ENCODE measurements at places on chromosomes 11 and 22.

DNA sequence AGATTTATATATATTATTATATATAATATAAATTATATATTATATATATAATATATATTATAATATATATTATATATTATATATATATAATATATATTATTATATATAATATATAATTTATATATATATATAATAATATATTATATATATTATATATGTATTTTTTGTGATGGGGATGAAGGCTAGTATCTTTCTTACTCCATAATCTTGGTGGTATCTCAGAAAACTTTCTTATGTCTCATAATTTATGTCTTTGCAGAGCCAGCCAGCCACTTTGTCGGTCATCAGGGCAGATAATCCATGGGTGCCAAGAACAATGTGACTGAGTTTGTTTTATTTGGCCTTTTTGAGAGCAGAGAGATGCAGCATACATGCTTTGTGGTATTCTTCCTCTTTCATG lies at the start of gene OR4S1:
Gene OR4S1 (plus strand): TSS at position 301 of the 400 bp plus-strand sequence. CDS start 0 bp downstream, at position 301.
- DNase-seq: no peak

GRCh38 chr11:64890522-64890939 lies 12.1 kb upstream of the EHD1 start:
- no peak for DNase-seq

- DNase-seq: no peak
These were observed 44.1 kb upstream of the TP53I11 start for GRCh38 chr11:44994753-44995152.

- DNase-seq: no peak
These were observed 186.4 kb upstream of the MTMR2 start for GRCh38 chr11:96110302-96110701.

- no peak for DNase-seq
These were observed 69.1 kb downstream of the C11orf87 start for GRCh38 chr11:109490953-109491635.

- no peak for DNase-seq
These were observed 676.8 kb downstream of the OPCML start for GRCh38 chr11:132855516-132855915.

GRCh38 chr11:132095230-132096131 lies 725.1 kb downstream of the NTM start:
- DNase-seq: no peak

DNA sequence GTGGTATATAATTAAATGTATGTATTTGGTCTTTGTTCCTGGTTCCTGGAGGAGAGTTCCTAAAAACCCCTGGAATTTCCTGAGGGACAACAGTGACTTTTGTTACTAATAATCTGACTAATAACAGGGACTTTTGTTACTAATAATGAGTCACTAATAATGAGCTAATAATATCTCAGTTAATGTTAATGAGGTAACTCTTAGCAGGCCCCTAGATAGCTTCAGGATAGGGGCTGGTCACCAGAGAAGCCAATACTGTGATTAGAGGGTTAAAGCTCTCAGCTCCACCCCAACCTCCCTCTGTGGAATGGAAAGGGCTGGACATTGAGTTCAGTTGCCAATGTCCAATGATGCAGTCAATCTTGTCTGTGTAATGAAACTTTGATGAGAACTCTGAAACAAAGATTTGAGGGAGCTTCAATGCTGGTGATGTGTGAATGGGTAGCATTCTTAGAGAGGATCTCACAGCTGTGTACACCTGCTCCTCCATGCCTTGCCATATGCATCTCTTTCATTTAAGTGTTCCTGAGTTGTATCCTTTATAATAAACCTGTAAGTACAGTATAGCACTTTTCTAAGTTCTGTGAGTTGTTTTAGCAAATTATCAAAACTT lies 1431.4 kb upstream of the TENM4 start:
- DNase-seq: no peak

- no peak for DNase-seq
These were observed 628 bp upstream of the GGA1 start for GRCh38 chr22:37607935-37608476.

DNA sequence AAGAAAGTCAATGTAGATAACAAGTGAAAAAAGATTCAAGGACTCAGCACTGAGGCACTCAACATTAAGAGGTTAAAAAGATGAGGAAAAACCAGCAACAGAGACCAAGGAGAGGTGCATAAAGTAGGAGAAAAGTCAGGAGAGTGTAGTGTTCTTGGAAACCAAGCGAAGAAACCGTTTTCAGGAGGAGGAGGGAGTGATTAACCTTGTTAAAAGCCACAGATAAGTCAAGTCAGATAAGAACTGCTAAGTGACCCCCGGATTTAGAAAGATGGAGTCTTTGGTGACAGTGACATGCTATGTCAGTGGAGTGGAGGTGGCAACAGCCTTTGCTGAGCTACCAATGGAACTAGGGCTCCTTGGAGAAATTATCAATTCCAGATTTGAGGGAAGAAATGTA lies 13.9 kb upstream of the NARS2 start:
- no peak for DNase-seq

Measured in thymus (tissue), 14 donors.